ENCODE measurements at places on chromosomes 1 and 21.

- no peak for DNase-seq
Observed at GRCh38 chr1:165536016-165536415, 7.8 kb upstream of the LRRC52 start.

DNA sequence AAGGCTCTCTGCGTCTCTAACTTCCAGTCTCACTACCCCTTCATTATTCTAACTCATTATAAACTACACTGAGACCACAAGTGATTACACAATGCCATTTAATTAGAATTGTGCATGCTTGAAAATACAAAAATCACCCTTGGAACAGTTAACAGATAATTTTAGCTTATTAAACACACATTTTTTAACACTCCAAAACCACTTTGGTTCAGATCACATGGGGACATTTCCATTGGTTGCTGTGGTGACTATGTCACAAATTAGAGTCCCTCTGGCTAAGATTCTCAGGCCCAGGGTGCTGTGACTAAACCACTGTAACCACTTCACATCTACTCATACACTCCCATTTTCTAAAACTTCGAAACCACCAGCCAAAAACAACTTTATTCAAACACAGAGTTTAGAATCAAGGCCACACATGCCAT lies 43.0 kb downstream of the JAK1 start:
- no peak for DNase-seq

DNA sequence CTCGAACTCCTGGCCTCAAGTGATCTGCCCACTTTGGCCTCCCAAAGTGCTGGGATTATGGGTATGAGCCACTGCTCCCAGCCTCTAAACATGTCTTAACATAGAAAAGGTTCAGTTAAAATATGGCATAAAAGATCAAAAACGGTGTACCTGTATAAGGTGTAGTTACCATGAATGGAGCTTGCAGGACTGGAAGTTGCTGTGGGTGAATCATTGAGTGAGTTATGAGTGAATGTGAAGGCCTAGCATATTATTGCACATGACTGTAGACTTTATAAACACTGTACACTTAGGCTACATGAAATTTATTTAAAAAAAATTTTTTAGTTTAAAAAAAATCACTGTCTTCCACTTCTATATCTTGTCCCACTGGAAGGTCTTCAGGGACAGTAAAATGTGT lies 15.7 kb downstream of the ABCD3 start:
- no peak for DNase-seq

DNA sequence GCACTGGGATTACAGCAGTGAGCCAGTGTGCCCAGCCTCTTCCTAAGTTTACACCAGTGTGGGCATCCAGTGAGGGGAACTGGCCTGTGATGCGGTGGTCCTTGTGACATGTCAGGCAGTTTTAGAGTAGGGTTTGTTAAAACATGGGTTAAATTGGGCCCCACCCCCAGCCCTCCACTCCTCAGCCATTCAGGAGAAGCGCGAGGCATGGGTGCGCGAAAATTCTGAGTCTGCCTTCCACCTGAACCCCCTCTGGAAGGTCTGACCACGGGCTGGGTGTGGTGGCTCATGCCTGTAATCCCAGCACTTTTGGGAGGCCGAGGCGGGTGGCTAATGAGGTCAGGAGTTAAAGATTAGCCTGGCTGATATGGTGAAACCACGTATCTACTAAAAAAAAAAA lies 51.7 kb downstream of the SKI start:
- no peak for DNase-seq

DNA sequence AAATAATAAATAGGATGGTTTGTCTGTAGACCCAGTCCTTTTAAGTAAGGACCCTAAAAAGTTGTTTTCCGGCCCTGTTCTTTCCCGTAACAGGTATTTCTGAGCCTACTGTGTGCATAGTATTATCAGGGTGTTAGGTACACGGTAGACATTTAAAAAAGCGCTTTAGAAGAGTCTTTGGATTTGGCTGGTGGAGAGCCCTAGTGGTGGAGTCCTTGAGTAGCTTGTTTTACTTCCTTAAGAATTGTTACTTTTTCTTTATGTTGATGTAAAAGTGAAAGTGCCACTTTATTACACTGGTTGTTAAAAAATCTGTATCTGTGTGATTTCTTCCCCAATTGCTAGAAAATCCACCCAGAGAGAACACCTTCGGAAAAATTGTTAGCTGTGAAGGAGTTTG lies 36.8 kb downstream of the SMYD2 start:
- no peak for DNase-seq

All from stimulated activated CD8-positive, alpha-beta memory T cell treated with anti-CD3 and anti-CD28 coated beads, Interleukin-4, amount 100 ng/mL, for 4 hours (primary cell).